ENCODE measurements at places on chromosomes 6 and 20.

- DNase-seq: no peak
Measured at GRCh38 chr20:53894707-53895384, 175.5 kb downstream of the BCAS1 start.

DNA sequence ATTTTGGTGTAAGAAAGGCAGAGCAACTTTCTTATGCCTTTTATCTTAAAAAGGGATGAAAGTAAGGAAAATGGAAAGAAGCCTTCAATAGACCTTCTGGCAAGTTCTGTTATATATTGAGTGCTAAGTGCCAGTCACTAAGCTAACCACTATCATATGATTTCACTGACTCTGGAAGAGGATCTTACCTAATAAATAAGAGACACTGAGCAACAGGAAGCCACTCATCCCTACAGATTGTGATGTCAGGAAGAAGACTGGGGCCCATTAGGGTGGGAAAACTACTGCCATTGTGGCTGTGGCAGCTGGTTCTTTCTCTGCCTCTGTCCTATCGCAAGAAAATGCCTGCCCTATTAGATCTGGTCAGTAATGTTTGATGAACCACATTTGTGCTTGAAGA is 89.6 kb downstream of the AIG1 start:
- DNase-seq: no peak

GRCh38 chr20:1212023-1212422 is 8.8 kb downstream of the C20orf202 start:
- DNase-seq: no peak

DNA sequence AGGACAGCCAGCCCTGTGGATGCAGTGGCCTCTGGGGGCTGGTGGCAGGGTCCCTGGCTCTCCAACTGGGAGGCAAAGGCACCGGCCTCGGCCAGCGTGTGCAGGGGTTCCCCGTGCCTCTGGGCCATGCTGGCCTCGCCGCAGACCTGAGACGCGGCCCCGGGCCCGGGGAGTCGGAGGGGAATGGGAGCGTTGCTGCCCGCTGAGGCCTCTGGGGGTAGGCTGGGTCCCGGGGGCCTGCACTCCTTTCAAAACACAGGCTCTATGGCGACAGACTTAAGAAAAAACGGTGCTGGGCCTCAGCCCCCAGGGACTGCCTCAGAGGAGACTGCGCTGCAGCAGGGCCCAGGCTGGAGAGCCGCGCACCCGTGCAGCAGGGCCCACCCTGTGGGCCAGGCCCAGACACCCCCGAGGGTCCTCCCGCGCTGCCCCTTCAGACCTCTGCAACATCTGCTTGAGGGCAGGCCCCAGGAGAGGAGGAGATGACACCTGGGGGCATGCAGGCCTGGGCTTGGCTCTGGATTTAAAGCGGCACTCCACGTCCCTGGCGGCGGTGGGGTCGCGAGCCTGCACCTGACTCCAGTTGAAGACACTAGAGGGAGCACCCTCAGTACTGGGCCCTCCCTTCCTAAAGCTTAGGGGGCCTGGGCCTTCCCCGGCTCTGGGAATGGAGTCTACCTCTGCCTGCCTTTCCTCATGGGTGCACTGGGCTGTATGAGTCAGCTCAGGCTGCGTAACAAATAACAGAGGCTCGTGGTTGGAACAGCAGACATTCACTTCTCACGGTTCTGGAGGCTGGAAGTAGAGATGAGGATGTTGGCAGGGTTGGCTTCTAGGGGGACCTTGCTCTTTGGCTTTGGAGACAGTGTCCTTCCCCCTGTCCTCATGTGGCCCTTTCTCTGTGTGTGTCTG is 117.4 kb upstream of the RPS6KA2 start:
- no peak for DNase-seq

DNA sequence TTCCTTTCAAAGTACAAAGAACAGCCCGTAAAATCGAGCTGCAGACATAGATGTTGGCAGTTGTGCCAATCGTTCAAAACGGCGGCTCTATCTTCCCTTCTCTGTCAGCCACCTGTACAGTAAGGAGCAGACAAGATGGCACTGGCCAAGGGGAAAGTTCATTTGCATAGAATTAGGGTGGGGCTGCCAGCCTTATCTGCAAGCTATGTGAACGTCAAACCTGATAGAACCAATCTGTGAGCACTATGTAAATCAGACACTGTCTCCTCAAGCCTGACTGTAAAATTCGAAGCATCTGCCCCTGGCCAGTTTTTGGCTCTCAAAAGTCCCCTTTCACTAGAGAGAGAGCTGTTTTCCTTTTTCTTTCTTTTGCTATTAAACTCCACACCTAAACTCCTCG is 374.5 kb downstream of the EPM2A start:
- DNase-seq: no peak

DNA sequence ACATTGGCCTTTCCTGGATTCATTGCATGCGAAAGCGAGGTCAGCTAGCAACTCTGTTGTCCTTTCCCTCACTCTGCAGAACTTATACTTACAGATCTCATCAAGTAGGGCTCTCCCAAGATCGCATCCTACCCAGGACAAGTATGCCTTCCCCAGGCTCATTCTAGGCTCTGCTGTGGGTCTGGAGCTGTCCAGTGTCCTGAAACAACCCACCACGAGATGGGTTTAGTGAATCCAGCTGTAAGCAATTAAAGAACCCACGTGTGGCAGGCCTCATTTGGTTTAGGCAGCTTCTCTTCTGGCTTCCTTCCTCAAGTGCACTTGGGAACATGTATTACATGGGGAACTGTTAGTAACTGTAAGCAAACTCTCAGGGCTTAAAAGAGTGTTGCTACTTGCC is 406.5 kb upstream of the CHD6 start:
- no peak for DNase-seq

DNA sequence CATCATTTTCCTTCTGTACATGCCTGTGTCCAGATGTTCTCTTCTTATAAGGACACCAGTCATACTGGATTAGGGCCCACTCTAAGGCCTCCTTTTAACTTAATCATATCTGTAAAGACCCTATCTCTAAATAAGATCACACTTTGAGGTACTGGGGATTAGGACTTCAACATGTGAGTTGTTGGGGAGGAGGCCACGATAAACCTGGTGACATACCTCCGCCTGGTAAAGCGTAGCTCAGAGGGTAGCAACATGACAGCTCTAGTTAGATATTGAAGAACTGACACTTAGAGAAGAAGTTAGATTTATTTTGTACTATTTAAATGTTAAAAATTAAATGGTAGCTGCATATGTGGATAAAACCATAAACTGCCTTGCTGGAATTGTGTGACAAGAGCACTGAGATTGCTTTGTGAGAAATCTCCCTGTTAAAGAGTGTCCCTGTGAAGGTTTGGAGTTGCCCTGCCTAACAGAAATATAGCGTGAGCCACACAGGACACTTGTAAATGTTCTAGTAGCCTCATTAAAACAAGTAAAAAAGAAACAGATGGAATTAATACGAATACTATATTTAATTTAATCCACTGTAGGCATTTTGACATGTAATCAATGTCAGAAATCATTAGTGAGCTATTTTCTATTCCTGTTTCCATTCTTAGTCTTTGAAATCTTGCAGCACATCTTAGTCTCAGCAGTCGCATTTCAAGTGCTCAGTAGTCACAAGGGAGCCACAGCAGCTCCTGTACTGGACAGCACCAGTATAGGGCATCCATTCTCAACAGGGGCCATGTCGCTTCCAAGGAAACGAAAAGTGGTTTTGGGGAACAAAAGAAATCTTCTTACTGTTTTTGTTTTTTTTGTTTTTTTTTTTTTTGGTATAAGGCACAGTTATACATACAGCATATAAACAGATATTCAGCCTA is 13.4 kb downstream of the PLCB1 start:
- no peak for DNase-seq

- no peak for DNase-seq
Measured at GRCh38 chr6:154229786-154230185, 126.8 kb downstream of the IPCEF1 start.

DNA sequence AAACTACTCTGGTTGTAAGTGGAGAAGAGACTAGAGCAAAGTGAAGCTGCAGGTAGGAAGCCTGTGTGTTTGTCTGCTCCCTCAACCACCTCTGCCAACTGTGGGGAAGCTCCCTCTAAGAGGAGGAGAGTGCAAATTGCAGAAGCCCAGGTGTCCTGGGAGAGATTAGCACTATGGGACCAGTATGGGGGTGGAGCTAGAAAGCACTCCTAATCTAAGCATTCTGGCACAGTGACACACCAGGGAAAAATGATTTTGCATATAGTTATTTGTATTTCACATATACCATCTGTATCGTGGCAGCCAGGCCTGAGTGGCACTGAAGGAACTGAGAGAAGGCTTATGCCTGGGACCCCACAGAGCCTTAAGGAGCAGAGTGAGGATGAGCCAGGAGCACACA is 12.8 kb downstream of the GSTA1 start:
- DNase-seq: no peak

GRCh38 chr6:14272737-14273085 is 155.1 kb downstream of the CD83 start:
- DNase-seq: no peak

- DNase-seq: no peak
Measured at GRCh38 chr6:7770601-7771000, 44.7 kb downstream of the BMP6 start.

Data from AG09319 (cell line).